Activated T-cell treated with anti-CD3 and anti-CD28 coated beads, Interleukin-2, amount 50 U/mL, for 48 hours (primary cell): ENCODE measurements at places on chromosomes 7 and 10.

- DNase-seq: no peak
Measured at GRCh38 chr10:71302874-71303568, 16.0 kb upstream of the SLC29A3 start.

- DNase-seq: no peak
Measured at GRCh38 chr10:125014086-125014830, 72.3 kb downstream of the ZRANB1 start.

DNA sequence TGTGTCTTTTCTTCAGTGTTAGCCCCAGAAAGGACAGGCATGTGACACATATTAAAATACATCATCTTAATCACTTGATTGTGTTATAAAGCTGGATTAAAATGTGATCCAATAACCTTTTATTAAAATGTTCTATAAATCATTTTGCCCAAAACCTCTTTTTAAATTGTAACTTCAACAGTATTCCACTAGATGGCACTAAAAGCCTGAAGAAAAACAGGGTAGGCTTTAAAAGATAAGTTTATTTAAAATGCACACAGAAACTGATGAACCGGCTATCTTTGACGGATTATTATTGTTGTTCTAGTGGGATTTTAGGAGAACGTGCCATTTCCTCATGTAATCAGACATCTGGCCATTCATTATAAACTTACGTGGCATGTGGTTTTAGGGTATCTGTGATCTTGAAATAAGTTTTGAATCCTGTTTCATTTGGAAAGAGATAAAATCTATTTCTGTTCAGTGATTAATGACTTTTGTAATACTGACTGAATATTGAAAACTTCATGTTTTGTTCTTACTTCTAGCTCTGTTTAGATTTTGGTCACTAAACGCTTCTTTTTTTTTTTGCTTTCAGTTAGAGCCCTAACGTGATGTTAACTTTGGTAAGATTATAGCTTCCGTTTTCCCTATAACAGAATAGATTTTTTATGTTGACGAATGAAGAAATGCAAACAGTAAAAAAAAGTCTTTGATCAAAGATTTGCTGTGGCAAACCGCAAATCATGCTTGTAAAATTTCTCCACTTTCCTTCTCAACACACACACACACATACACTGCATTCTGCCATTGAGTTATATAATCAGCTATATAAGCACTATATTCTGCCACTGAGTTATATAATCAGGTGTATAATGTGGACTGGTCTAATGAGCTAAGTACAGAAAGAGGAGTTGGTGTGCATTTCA lies 13.6 kb downstream of the VPS50 start:
- DNase-seq: no peak

DNA sequence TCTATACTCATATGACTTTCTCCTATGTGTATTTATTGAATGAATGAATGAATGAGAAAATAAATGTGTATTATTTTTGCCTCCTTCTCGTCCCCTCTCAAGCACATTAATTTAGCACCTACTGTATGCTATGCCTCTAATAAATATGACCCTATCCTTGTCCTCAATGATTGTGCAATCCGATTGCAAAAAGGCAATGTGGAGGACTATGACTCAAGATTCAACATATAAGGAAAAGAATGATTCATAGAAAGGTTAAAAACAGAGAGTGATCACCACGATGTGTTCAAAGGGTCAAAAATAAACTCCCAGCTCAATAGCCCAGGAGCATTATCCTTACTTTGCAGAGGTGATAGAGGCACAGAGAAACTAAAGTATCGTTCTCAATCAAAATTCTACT lies 322.8 kb upstream of the SORCS1 start:
- DNase-seq: no peak

DNA sequence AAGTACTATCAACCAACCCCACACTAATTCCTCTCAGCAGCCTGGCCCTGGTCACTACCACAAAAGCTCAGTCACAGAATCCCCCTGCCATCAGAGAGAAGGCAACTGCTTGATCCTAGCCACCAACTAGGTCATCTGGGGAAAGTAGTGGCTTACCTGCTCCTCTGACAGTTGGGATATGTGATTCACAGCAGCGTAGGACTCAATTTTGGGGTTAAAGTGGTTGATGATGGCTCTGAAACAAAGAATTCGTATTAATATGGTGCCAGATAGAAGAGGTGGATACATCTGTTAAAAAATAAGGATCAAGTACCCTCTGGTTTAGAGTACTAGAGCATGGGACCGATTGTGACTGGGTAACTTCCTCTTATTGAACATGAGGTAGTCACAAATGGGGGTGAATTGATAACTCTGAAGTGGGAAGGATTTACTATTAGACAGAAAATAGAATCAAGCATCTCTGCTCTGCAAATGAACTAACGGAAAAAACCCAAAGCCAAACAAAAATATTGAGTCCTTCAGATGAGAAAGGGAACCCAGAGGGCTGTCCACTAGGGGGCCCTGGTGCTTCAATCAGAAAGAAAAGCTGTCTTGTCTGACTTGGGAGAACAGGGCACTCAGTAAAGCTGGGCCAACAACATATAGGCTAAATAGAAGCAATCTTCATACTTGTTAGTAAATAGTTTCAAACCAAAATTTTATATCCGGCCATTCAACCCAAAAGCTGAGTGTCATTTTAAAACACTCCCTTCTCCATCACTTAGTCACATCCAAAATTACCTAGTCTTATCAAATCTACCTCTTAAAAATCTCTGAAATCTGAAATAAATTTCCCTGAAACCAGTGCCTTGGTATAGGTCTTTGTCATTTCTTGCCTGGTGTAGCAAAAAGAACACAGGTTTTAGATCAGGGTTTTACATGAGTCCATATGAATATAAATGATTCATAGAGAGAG lies 45.9 kb upstream of the KCNIP2 start:
- peak; percentile 84 for DNase-seq

GRCh38 chr7:27192546-27193334 lies 7.2 kb downstream of the HOXA13 start:
- peak; percentile 44 for DNase-seq

DNA sequence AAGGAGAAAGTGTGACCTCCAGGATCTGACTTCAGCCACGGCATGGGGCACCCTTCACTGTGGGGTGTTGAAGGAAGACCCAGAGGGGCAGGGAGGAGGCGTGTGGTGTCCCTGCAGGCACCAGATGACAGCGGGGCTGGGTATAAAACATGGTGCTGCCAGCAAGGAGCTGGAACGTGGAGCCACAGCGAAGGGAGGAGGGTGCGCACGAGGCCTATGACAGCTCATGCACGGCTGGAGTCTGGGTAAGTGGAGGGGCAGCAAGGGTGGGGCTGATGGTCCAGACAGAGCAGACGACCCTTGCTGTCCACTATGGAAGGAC lies 27.8 kb upstream of the FOXL3 start:
- DNase-seq: no peak

DNA sequence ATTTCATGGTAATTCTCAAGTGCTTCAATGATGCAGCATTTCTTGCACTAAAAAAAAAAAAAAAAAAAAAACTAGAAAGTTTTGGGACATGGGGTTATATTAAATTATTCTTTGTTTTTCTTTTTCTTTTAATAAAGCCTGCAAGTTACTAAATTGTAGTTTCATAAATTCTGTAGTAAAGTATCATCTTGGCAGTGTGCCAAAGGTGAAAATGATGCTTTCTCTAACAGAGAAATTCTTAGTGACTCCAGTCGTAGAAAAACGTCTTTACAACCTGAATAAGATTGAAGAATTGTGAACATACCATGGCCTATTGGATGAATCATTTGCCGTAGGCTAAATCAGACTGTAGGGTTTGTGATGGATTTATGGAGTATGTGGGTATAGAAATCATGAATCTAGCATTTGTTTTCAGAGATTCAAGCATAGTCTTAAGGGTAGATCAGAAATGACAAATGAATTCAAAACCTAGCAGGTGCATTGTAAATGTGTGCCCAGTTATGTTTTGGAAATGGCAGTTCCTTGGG lies 27.1 kb downstream of the RBM17 start:
- no peak for DNase-seq

- no peak for DNase-seq
Measured at GRCh38 chr7:80870813-80871212, 48.0 kb downstream of the SEMA3C start.
